ENCODE measurements at places on chromosomes 6 and 20.
A peak's percentile ranks its signal among the peaks of the same experiment; 100 is the strongest.

- DNase-seq = no peak
Measured at GRCh38 chr20:48683467-48684175, 144.2 kb downstream of the PREX1 start.

DNA sequence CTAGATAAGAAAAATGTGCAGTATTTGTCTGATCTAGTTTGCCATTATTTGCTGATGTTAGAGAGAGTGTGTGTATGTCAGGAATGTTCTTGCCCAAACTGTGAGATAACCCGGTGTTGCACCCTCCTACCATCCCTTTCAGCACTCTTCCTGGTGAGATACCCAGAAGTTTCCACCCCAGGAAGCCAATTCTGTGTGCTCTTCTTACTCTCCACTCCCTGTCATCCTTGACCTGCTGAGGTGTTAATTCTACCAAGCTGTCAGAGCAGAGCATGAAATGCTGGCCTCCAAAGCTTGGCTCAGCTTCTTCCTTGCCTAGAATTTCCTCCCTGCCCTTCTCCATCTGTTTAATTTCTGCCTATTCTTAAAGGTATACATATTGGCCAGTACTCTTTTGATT, 237.3 kb upstream of the CNR1 start:
- no peak for DNase-seq

GRCh38 chr6:130529569-130530149, 163.8 kb downstream of the TMEM200A start:
- no peak for DNase-seq

GRCh38 chr6:75526502-75527127, 33.0 kb upstream of the FILIP1 start:
- peak; percentile 47 for DNase-seq

- DNase-seq = no peak
Measured at GRCh38 chr6:37251211-37251780, 6.3 kb upstream of the TBC1D22B start.

- DNase-seq = no peak
Measured at GRCh38 chr6:64217721-64218620, 582.4 kb downstream of the PHF3 start.

DNA sequence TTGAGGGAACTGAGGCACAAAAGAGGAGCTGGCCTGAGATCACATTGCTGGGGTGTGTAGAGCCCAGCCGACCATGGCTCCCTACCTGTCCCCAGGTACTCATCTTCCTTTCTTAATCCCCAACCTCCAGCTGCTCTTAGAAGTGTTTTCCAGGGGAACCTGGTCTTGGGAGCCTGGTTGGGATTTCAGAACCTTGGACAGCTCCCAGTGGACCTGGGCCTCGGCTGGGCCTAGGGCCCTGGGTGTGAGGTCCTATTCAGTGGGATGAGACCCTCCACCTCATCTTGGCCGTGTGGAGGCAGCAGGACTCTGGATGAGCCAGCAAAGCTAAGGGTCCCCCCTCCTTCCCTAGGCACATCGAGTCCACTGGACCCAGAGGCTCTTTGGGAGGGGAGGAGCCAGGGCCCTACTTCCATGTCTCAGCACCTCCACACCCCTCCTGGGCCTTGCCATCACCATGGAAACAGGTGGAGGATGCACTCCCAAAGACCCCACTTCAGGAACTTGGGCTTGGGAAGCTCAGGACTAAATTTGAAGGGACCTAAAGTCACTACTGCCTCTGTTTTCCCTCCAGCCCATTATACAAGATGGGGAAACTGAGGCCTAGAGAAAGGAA, 38.5 kb downstream of the DLGAP4 start:
- DNase-seq = no peak

GRCh38 chr20:22508426-22508825, 75.9 kb downstream of the FOXA2 start:
- no peak for DNase-seq

DNA sequence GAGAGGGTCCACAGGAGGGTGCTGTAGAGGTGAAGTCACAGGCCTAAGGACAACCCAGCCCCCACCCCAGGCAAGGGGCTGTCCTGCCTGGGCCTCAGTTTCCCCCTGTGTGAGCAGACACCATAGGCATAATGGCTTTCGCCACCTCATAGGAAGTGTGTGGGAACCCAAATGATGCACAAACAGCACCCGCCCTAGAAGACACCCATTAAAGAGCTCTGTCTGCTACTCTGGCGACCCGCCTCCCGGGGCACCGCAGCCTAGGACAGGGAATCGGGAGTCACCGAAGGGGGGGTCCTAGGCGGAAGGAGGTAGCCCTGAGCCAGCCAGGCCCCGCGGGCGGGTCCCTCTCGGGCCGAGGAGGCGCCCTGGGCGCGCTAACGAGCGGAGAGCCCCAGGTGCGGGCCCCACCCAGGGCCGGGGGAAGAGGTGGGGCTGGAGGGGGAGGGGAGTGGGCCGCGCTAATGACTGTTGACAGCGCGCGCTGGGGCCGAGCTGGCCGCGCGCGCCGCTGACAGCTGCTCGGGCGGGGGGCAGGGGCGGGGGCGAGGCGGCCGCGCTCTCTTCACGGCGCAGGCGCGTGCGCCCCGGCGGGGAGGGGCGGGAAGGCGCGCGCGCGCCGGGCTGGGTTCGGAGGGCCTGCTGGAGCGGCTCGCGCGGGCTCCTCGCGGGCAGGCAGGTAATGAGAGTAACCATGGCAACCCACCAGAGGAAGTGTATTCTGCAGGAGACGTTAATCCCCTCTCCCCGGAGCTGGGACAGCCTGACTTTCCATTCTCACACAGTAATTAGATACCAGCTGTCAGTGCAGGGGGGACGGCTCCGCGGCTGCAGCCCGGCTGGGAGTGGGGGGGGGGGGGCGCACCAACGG, 48.9 kb downstream of the NOL4L start:
- no peak for DNase-seq

DNA sequence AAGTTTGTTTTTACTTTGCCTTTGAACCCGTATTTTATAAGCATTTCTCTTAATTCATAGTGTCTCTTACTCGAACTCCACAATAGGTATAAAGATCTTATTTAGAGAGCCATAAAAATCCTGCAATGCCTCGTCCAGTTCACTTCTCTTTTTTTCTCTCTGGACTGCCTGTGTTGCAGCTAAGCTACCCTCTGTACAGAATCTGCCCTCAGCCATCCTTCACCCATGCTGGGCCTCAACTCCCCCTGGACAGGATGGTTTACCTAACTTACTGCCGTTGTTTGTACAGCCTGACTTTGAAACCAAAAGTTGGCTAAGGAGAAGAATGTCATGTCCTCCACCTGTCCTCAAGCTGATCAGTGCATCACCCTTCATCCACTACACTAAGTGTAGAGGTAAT, 10.4 kb downstream of the QRSL1 start:
- no peak for DNase-seq

DNA sequence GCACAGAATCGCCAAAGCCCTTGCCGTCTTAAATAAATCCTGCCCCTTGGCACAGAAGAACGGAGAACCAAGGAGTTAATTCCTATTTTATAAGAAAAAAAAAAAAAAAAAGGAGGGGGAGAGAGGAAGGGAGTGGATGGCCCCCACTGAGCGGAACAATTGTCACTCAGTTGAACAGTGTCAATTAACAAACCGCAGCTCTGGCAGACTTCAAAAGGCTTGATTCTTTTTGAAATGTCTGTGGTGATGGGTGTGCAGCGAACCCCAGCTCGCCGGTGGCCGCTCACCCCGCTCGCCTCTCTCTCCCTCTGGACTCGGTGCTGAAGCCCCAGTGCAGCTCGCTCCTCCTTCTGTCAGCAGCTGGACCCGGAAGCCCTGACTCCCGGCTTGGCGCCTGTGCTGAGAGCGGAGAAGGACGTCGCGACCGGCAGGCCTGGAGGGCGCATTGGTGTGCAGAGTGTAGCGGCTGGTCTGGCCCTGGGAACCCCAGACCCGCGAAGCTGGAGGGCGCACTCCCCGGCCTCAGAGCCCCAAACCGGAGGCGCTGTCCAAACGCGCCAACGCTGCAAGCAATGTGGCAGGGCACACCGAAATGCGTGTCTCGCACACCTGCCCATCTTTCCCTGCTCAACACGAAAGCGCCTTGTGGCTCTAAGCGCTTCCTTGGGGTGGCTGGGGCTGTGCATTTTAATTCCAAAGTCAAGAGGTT, 3.4 kb downstream of the LINC00237 start:
- DNase-seq = no peak

- DNase-seq = peak; percentile 34
Measured at GRCh38 chr20:21235484-21236445, 67.4 kb upstream of the XRN2 start.

DNA sequence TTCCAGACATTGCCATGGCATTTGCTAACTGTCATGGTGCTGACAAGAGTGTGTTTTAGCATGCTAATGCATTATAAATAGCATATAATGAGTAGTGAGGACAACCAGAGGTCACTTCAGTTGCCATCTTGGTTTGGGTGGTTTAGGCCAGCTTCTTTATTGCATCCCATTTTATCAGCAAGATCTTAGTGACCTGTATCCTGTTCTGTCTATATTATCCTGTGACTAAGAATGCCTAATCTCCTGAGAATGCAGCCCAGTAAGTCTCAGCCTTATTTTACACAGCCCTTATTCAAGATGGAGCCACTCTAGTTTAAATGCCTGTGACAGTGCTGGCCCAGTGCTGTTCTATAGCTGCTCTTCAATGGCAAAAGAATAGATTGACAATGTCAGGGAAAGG, 781.0 kb upstream of the ADGRB3 start:
- DNase-seq = no peak

DNA sequence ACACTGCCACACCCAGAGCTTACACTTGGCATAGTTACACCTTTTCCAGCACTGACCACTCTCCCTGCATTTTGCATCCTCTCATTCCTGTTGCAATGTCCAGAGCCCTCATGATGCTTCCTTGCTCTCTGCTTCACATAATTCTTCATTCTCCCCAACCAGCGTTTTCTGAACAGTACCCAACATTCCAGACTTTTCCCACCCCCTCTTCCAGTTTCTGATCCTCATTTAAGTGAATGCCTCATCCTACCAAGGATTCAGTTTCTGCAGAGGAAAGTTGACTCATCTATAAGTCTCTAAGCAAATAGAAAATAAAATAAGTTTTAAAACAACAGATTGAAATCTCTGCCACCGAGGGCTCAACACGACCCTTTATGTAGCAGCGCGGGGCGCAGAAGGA, 321.3 kb upstream of the TCF21 start:
- DNase-seq = no peak

DNA sequence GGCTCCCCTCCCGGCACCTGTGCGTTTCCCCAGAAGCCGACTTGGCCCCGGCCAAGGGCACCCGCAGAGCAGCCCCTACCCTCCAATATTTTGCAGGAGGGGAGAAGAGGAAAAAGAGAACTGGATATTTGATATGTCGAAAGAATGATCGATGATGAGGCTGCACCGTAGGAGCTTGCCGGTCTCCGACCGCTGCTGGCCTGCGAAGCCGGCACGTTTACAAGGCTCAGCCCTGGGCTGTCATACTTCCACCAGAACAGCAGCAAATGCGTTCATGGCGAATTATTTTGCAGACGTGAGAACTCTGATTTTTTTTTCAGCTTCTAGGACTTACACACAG, 296.7 kb downstream of the TFAP2C start:
- DNase-seq = no peak

- DNase-seq = no peak
Measured at GRCh38 chr6:109579361-109579760, 96.3 kb upstream of the ZBTB24 start.

DNA sequence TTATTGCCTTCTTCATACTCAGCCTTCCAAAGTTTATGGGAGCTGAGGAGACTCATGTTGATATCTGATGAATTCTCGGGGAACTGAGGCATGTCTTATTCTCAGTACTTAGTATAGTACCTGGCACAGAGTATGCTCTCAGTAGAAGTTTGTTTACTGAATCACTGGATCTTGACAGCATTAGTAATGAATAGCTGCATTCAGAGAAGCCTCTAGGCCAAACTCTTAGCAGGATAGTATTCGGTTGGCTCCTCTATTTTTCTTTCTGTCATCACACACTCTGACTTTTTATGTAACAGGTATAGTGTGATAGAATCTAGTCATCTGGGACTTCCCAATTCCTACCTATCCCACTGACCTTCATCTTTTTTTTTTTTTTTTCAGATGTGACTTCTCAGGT, 566.4 kb upstream of the MAN1A1 start:
- no peak for DNase-seq

DNA sequence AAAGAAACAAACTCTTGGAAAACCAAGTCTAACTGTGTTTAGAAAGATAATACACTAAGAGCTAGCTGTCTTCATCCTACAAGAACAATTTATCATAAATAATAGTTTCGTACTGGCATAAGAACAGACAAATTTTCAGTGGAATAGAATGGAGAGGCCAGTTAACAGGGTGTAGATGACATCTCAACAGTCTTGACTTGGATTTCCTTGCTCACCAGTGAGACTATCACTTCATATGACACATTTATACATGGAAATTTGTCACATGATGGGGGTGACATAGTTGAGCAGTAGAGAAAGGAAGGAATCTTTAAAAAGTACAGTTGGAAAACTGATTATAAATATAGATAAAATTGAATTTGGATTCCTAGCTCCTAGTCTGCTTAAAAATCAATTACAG, 35.6 kb downstream of the TNFAIP3 start:
- no peak for DNase-seq

DNA sequence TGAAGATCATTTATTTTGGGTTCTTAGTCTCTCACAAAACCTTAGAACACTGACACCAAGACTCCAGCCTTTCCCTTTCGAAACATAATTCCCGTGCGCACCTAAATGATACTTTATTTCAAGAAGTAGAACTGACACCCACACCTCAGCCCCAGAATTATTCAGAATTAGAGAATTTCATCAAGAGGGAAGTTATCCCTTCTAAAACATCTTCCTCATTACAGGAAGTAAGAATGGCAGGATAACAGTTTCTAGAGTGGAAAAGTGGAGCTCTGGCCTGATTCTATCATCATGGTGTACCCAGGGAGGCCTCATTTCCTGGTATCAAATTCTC, 1.4 kb upstream of the SRXN1 start:
- DNase-seq = no peak

All from omental fat pad (tissue), 4 donors.